ENCODE measurements at places on chromosomes 11 and 22.

GRCh38 chr11:107708792-107709191 lies 3.1 kb downstream of the SLN start:
- no peak for DNase-seq

DNA sequence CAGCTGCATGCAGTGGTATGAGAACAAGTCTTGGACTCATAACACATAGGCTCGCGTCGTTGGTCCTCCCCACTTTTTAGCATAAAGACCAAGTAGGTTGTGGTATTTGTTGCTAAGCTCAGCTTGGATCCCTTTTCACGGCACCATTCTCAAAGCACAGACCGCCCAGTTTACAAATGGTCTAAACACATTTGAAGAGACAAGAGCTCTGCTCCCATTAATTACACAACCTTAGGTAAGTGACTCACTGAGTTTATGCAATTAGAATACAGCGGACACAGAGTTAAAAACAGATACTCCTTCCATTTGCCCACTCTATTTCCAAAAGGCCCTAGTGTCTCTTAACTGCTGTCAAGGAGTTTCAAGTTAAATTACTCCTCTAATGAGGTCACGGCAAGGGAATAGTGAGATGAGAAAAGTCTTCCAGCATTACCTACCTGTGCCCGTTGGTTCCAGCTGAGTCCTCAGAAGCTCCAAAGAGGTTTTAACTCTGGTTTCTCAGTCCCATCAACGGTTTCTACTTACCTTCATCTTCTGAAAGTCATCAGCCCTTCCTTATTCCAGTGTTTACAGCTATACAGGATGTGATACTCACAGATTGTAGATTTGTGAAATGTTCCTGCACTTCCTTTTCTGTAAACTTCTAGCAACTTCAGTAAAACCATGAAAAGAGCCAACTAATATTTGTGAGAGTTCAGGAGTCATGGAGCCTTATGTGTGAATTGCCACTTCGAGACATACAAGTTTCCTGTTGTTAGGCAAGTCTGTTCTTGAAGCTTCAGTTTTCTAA lies at the start of gene MS4A6A:
Gene MS4A6A (minus strand): TSS at position 543 of the 790 bp plus-strand sequence. CDS start 1,356 bp downstream, outside the sequence.
- no peak for DNase-seq

DNA sequence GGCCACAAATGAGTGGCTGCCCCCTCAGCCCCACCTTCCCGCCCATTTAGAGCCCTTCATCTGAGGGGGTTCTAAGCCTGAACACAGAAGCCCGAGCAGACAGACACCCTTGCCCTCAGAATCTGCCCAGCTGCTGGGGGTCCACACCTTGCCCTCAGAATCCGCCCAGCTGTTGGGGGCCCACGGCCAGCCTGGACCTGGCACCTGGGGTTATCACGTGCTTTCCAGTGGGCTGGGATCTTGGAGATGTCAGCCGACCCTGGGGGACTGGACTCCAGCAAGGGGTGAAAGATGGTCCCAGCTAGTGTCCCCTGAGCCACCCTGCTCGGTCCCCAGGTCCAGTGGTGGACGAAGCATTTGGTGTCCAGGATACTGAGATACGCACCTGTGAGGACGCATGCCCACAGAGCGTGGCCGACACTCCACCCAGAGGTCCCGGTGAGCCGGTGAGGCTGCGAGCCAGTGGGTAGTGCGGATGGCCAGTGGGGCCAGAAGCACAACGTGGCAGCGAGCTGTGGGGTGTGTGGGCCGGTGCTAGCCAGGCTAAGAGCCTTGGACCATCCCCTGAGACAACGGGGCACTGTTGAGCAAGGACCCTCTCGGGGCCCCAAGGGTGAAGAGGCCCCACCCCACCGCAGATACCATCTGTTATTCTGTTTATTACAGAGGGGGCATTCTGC lies 3.1 kb upstream of the CTSD start:
- DNase-seq: no peak

DNA sequence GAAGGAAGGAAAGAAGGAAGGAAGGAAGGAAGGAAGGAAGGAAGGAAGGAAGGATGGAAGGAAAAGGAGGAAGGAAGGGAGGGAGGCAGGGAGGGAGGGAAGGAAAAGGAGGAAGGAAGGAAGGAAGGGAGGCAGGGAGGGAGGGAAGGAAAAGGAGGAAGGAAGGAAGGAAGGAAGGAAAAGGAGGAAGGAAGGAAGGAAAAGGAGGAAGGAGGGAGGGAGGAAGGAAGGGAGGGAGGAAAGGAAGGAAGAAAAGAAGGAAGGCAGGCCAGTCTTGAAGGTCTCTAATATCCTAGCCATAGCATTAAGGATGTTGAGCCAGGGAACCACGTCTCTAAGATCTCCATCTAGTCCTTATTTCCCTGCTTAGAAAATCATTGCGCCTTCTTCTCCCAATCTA lies 78.8 kb downstream of the TMPRSS5 start:
- DNase-seq: no peak

GRCh38 chr11:22787551-22788162 lies 41.9 kb downstream of the SVIP start:
- no peak for DNase-seq

- DNase-seq: peak; percentile 45
Observed at GRCh38 chr22:50627642-50628542, at the start of gene ARSA. ARSA (minus strand) TSS chr22:50628152; CDS start chr22:50627779, 373 bp downstream.

DNA sequence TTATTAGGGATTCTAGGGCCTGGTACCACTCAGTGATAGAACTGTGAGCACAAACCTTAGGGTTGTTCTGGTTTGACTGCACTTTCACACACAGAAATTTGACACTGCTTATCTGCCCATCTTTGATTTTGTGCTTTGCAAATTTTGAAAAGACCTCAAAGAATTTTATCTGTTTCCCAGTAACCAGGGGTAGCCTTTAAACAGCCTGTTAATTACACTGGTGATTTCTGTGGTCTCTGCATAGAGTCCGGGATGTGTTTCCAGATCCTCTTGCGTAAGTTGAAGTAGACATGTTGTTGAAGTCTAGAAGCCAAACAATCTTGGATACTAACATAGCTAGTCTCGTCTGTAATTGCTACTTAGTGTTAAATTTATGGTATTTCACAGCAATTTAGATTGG lies 75.3 kb downstream of the C22orf31 start:
- DNase-seq: no peak

DNA sequence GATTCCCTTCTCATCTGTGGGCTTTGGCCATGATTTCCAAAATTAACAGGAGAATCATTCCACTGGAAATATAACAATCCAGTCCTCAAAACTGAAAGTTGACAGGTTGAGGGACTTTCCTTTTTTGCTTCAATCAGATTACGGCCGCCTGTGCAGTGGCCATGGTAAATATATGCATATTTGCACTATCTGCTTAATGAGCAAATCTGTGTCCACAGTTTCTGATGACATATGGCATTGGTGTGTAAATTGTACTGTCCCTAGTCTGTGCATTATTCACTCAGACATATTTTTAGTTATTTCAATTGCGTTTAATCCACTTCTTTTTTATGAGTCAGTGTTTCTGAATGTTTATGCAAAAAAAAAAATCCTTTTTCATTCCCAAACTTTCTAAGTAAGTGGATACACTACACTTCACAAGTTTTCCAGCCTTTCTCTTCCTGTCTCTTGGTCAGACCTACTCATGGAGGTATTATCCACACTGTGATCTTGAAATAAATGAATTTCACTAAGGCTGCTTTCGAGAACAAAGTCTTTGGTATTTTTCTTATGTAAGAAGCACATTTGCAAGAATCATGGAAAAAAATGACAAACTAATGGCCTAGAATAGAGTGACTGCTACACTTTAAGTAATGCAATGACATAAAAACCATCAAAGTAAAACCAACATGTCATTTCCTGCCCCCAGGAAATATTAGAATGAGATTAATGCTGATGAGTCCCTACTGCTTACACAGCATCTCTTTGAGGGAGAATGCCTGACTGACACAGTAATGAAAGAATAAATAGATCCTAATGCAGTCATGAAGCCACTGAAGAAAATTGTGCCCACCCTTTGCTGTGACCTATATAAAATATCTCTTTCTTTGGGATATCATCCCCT lies 76.4 kb upstream of the MTNR1B start:
- no peak for DNase-seq

GRCh38 chr11:112885744-112886433 lies 75.3 kb upstream of the NCAM1 start:
- no peak for DNase-seq

DNA sequence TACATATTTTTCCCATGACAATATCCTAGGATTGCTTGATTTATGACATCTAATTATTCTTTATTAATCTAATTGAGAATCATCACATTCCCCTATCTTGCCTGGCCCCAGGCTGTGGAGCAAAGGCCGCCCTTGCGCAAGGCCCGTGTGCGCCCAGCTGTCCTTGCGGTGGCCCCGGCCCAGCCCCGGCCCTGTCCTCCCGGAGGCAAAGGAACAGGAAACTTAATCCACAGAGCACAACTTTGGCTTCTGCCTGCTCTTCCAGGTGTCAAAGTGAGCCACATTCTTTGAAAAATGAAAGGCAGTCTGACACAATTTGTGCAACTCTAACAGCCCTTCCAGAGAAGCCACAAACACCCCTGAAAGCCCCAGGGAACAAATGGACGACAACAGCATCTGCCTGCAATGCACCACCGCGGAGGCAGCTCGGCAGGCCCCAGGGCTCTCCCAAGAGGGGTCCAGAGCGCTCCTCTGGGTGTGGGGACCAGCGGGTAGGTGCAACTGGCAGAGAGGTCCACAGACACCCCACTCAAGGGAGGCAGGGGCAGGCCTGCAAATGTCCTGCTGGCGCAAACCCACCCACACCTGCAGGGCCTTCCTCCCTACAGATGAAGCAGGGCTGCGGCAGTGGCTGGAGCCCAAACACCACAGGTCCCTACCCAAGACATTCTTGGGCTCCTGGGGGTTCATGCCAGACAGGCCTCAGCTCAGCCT lies 30.3 kb downstream of the GNB1L start:
- DNase-seq: no peak

DNA sequence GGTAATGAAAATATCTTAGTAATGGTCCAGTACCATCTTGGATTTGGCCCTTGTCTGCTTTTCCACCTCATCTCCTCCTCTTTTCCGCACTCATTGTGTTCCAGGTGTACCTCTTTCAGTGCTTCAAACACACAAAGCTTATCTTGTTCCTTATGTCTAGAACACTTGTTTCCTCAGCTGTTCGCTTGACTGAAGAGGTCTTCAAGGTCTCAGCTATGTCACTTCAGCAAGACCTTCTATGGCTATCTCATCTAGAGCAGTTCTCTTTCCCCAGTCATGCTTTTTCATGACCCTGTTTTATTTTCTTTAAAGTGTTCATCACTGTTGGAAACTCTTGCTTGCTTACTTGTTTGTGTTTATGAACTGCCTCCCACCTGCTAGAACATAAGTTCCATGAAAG lies 47.4 kb downstream of the UVRAG start:
- no peak for DNase-seq

GRCh38 chr11:123853038-123853437 lies 32.4 kb downstream of the TMEM225 start:
- no peak for DNase-seq

GRCh38 chr11:8092587-8093424 lies 11.8 kb downstream of the TUB start:
- no peak for DNase-seq

DNA sequence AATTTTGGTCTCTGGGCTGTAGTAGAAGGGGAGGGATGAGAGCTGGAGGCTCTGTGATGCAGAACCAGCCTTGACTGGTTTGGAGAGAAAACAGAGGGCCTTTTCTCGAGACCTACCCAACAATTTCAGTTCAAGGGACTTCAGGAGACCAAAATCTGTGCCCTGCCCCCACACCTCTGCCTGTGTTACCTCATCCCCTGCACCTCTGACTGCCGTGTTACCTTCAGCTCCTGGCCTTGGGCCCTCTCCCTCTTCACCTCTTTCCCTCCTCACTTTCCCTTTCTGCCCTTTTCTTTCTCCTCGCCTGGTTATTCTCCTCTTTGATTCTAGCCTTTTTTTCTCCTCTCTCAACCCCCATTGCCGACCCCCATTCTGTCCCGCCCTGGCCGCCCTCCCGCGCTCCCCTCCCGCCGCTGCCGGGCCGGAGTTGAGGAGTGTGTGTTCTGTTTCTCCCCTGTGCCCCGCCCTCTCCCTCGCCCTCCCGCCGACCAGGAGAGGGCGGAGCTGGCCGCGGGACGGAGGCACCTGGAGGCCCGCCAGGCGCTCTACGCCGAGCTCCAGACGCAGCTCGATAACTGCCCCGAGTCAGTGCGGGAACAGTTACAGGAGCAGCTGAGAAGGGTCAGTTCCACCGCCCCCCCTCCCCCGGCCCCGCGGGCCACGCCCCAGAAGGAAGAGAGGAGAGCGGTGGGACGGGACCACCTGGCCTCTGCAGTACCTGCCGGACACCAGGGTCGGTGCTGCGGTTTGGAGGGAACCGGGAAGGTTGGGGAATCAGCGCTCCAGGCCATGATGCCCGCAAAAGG lies 27.2 kb downstream of the PHLDB1 start:
- DNase-seq: no peak

DNA sequence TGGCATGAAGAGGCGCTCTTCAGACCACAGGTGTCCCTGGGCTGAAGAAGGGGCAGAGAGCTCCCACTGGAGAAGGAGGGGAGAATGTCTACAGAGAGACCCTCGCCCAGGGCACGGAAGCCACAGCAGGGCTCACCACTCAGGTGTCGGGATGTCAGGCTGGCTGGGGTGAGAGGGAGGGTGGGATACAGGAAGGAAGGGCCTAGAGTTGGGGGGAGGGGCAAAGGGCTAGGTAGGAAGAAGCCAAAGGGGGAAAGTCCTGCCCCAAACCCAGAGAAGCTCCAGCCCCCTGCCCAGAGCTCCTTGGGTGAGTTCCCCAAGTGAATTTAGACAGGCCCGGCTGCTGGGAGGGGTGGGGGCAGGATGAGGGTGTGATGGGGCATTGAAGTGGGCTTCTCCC lies 232.0 kb downstream of the CEP164 start:
- DNase-seq: no peak

GRCh38 chr11:116791002-116791812 lies 472 bp downstream of the APOA5 start:
- DNase-seq: peak; percentile 65

- no peak for DNase-seq
Observed at GRCh38 chr22:48779661-48780596, 1047.7 kb downstream of the BRD1 start.

- DNase-seq: no peak
Observed at GRCh38 chr11:68441466-68442230, 18.9 kb upstream of the PPP6R3 start.

GRCh38 chr11:118922745-118923627 lies 2.7 kb downstream of the BCL9L start:
- no peak for DNase-seq

DNA sequence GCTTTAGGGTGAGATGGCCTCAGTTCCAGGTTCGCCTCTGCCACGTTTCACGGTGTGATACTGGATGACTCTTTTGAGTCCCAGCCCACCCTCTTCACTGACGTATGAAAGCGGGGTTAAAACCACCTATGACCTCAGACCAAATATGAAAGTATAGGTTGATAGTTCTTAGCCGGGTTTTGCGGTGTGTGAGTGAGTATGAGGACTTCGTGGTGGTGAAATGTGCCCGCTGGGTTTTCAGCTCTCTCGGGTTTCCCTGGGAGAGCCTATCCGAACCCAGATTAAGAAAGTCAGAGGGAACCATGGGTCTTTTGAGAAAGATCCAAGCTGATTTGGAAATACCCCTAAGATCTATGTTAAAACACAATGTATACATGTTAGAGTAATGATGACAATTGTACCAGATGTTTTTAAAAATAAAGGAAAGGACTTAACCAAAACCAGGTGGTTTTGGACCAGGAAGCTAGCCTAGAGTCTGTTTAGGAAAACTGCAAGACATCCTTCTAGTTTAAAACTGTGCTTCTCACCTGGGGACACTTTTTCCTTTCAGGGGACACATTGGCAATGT lies 25.8 kb upstream of the ST3GAL4 start:
- DNase-seq: no peak

All from stimulated activated CD4-positive, alpha-beta T cell treated with anti-CD3 and anti-CD28 coated beads, Interleukin-1b, Interleukin-23, amount 100 ng/mL, for 24 hours (primary cell).